ENCODE measurements at places on chromosomes 16 and 17.

DNA sequence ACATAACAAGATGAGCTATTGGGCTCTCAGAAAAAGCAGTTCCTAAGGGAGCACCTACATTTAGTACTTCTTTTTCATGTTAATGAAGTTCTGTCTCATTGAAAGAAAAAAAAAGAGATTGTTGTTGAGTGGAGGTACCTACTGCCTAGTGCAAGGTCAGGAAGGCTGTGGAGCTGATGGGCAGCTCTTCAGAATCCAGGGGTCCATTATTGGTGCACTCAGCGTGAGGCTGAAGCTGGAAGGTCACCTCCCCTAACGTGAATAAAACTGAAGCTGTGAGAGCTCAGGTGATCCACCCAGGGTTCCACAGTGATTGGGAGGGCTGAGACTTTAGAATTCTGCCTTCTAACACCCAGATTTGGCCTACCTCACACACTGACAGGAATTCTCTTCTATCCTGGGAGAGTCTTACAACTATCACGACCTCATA lies 153.9 kb upstream of the TBX2 start:
- no peak for ATAC-seq

DNA sequence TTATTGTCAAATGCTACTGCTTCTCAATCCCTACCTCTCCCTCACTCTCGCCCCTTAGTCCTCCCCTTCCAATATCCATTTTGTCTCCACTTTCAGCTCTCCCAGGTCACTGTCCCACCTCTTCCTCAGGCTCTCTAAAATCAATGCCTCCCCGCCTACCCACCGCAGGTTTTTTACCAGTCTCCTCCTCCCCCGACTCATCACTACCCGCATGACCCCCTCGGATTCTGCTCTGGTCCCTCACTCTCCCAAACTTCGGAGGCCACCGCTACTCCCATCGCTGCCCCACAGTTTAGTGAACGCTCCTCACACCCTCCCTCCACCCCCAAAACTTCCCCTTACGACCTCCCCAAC lies 513 bp downstream of the CRLF3 start:
- peak; percentile 17 for ATAC-seq

GRCh38 chr17:9098242-9098825 lies 77.0 kb downstream of the NTN1 start:
- no peak for ATAC-seq

GRCh38 chr16:89498839-89499238 lies 8.5 kb upstream of the ANKRD11 start:
- no peak for ATAC-seq

GRCh38 chr17:66255112-66255511 lies 25.9 kb upstream of the APOH start:
- ATAC-seq, result peak; percentile 90

DNA sequence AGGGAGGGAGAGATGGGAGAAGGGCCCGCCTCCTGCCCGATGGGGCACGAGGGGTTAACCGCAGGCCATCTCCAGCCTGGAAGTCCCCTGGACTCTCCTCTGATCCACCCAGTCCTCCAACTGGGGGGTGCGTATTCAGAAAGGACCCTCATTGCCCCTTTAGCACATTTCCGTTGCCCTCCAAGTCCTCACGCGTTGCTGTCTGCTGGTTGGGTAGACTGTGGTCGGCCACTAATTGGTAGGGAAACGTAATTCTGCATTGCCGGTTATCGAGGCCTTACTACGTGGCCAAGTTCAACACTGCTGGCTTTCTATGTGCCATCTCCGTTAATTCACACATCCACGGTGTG lies 103.4 kb downstream of the FOXL1 start:
- ATAC-seq, result no peak

- ATAC-seq, result no peak
Observed at GRCh38 chr17:67349420-67349819, 17.0 kb downstream of the PSMD12 start.

DNA sequence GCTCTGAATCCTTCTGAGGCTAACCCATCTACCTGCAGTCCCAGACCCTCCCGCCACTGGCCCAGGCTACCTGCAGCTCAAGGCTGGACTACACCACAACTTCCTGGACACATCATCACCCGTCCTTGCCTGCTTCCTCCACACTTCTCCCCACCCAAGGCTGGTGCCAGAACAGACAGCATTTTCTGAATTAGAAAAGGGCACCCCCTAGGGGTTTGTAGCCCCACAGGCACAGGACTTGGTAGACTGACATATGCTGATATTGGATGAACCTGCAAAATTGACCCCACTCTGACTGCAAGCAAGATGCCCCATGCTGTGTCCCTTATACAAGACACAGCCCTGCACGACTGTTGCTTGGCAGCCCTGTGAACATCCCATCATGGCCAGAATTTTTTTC lies 271.5 kb upstream of the C16orf82 start:
- ATAC-seq, result peak; percentile 52

GRCh38 chr16:86466696-86467406 lies 43.5 kb upstream of the FOXF1 start:
- no peak for ATAC-seq

DNA sequence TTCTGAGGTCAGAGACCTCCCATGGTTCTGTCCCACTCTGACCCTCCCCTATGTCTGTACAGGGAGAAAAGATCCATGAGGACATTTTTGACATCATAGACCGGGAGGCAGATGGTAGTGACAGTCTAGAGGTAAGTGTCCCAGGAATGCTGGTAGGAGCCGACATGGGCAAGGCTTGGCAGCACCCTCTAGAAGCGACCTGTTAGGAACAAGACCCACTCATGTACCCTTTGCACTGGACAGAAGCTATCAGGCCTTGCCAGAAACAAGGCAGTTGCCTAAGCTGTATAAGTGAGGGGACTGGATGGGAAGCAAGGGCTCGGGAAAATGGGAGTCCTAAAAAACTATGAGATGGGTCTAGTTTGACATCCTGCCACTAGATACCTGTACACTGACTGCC lies 2.5 kb downstream of the TUBG1 start:
- no peak for ATAC-seq

DNA sequence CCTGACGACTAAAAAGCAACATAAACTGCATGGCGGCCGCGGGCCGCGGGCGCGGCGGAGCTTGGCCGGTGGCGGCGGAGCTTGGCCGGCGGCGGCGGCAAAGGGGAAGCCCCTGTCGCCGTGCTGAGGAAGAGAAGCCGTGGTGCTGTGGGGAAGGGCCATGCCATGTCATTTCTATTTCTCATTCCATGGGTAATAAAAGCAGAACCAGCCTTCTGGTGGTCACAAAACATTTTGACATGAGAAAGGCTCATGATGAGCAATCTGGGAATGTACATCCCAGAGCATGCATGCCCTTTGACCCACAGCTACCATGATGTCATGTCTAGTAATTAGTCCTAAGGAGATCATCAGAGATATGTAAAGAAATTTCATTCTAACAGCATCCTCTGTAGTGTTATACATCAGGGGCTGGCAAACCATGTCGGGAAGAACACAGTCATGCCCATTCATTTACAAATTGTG lies 23.9 kb upstream of the HEATR6 start:
- ATAC-seq, result peak; percentile 94

DNA sequence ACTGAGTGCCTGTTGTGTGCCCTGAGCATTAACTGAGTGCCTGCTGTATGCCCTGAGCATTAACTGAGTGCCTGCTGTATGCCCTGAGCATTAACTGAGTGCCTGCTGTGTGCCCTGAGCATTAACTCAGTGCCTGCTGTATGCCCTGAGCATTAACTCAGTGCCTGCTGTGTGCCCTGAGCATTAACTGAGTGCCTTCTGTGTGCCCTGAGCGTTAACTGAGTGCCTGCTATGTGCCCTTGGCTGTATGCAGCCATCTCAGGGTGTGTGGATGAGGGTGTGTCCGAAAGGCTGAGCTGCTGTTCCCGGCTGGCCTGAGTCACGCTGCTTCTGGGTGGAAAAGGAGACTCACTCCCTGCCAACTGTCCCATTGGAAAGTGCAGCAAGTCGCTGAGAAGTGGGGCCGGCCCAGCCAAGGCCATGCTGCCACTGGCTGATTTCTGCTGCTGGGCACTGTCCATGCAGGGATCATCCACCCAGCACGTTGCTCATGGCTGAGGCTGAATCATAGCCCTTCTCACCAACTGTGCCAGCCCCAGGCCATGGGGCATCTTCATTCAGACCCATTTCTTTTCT lies 113.8 kb downstream of the OR1D5 start:
- no peak for ATAC-seq

DNA sequence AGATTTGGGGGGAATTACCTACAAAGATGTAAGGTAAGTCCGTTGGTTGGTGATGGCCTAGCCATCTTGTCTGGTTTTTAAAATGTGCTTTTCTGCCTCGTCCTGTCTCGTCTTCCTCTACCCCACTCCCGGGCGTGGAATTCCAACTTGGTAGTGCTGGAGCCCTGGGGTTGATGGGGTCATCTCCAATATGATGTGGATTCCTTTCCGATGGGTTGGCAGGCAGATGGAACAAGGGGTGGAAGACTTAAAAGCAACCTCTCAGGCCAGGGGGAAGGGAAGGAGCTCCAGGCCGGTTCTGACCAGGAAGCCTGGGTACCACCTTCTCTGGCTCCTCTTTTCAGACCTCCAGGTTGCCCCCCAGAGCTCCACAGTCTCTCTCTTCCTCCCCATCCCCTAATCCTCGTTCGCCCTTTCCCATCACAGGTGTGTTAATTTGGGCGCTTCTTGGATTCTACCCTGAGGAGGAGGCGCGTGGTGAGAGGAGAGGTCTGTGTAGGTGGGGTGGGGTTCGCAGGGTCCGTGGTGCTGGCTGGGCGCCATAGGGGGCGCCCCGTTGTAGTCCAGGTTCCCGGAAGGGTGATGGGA lies 5.1 kb upstream of the HOXB2 start:
- no peak for ATAC-seq

- no peak for ATAC-seq
Observed at GRCh38 chr17:41962111-41962510, 4.5 kb upstream of the CNP start.

DNA sequence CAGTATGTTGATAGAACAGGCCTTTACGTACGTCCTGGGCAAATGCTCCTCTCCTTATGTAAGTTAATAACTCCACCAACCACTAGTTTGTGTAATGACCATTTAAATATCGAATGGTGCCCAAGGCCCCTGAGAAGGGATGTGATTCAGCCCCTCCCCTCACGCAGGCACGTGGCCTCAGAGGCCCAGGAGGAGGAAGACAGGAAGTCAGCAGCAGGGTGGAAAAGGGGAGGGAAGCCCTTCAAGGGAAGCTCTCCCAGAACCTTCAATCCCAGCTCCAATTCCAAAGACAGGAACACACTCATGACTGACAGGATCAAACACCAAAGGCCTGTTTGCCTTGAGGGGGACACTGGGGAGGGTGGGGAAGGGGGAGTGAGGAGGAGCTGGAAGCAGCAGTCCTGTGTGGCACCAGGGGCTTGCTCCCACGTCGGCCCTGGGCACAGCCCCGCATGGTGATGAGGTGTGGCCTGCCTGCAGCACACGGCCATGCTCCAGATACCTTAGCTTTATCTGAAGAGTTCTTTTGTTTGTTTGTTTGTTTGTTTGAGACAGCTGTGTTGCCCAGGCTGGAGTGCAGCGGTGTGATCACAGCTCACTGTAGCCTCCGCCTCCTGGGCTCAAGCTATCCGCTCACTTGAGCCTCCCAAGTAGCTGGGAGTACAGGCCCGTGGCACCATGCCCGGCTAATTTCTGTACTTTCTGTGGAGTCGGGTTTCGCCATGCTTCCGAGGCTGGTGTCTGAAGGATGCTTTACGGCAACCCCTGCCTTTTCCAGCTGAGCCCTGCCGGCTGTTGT lies 105.0 kb downstream of the ZNF778 start:
- ATAC-seq, result no peak

GRCh38 chr17:29363716-29364115 lies 26.4 kb upstream of the TAOK1 start:
- no peak for ATAC-seq

- ATAC-seq, result no peak
Observed at GRCh38 chr16:1713933-1714332, 7.9 kb downstream of the MAPK8IP3 start.

DNA sequence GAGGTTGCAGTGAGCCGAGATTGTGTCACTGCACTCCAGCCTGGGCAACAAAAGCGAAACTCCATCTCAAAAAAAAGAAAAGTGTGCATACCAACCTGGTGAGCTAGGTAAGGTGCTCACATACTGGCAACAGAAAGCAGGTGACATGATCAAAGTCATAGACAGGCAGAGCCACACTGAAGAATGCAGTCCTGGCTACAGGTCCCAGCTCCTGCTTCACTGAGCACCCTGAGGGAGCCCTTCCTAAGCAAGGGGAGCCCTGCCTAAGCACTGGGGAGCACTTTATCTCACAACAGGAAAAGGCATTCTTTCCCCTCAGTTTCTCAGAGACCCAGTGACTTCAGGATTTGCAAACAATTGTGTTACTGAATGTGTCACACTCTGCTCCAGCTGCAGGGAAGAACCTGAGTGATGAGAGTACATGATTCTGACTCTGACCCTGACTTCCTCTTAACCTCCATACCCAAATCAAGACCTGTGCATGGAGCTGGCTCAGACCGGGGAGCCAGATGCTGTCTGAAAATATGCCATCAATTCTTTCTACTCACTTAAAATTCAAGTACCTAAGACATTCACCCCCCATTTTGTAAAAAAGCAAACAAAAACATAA lies 40.5 kb downstream of the ANKRD11 start:
- ATAC-seq, result peak; percentile 55

- ATAC-seq, result no peak
Observed at GRCh38 chr16:17858061-17858460, 387.3 kb upstream of the XYLT1 start.

DNA sequence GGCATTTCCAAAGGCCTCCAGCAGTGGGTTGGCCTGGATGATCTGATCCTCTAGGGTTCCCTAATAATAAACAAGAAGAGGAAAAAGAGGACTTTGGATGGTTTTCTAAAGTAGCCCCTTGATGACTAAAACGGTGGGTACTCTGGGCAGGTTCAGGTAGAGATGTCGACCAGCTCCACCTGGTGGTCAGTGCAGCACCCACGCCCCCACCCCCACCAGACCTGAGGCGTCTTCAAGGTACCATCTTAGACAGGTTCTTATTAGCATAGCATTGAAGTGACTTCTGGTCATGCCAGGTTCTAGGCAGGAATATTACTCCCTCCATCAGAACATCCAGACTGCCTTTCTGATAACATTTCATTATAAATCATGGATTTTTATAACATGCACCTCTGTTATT lies 15.0 kb downstream of the MYH13 start:
- no peak for ATAC-seq

- no peak for ATAC-seq
Observed at GRCh38 chr17:20825539-20825938, 217.3 kb downstream of the USP22 start.

DNA sequence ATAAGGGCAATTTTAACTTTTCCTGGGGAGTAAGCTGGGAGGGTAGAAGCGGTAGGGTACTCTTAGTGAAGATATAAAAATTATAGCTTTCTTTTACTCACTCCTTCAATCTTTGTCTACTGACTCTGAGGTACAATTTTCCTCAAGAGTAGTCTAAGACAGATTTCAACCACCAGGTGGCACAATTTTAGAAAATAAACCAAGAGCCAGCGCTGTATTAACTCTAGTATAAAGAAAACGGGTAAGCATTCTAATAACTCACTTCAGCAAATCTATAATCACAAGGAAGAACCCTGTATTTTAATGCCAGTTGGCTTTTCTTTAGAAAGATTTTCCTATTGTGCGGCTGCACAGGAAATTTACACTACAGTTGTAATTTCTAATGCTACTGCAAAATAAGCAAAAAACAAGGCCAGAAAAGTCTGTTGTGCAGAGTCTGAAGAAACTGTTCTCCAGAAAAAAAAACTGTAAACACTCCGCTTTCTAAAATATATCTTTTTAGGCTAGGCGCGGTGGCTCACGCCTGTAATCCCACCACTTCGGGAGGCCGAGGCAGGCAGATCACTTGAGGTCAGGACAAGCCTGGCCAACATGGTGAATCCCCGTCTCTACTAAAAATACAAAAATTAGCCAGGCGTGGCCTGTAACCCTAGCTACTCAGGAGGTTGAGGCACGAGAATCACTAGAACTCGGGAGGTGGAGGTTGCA lies 1.9 kb downstream of the CMC2 start:
- ATAC-seq, result no peak

Data from activated T-helper 17 cell treated with anti-CD3 and anti-CD28 coated beads, Interleukin-2, amount 50 U/mL, for 72 hours (primary cell).